NCI-H2171 treated with DMSO at 0.1 percent for 48 hours (cell line): ENCODE measurements at places on chromosomes 12 and 14.
A peak's percentile ranks its signal among the peaks of the same experiment; 100 is the strongest.

DNA sequence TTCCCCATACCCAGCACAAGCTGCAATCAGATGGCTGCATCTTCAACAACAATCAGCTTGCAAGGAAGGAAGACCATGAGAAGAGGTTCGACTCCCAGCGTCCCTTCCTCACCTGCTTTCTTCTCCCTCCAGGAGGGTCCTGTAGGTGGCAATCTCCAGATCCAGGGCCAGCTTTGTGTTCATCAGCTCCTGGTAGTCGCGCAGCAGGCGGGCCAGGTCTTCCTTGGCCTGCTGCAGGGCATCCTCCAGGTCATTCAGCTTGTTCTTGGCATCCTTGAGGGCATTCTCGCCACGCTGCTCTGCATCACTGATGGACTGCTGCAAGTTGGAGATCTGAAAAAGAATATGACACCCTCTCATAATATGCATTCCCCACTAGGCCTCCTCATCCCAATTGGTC is 4.0 kb downstream of the KRT1 start:
- no peak for DNase-seq

DNA sequence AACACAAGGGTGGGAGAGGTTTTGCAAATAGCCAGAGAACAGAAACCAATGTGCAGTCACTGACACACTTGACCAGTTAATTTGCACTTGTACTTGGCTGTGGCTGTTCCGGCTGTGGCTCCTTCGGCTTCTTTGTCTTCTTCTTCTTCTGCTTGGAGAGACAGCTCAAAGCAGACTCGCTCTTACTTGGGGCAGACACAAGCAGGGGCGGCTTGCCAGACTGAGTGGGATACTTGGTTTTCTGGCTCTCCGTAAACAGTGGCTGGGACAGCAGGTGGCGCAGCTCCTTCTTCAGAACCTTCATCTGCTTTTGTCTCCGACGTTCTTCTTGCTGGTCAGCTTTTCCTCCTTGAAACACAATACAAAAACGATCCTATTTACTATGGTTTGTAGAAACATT is 25.0 kb downstream of the OTUB2 start:
- no peak for DNase-seq

DNA sequence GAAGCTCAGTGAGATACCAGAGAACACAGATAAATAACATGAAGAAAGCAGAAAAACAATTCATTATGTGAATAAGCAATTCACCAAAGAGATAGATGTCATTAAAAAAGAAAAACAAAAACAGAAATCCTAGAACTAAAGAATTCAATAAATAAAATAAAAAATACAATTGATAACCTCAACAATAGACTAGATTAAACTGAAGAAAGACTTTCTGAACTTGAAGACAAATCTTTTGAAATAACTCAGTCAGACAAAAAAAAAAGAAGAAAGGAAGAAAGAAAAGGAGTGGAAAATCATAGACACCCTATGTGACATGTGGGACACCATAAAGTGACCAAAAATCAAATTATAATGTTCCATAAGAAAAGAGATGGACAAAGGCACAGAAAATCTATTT is 14.0 kb upstream of the SLC38A1 start:
- no peak for DNase-seq

DNA sequence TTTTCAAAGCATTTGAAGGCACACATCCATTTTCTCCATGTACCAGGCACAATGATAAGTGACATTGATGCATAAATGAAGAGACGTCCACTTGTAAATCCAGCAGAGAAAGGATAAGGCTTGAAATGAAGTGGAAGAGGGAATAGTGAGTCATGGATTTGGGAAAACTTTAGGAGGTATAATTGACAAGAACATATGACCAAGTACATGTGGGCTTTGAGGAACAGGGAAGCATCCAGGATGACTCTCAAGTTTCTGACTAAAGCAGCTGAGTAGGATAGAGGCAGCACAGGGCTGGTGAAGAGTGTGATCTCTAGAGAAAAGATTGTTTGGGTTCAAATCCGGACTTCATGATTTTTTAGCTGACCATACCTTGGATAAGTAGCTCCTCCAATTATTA is 43.6 kb upstream of the SYT1 start:
- no peak for DNase-seq

DNA sequence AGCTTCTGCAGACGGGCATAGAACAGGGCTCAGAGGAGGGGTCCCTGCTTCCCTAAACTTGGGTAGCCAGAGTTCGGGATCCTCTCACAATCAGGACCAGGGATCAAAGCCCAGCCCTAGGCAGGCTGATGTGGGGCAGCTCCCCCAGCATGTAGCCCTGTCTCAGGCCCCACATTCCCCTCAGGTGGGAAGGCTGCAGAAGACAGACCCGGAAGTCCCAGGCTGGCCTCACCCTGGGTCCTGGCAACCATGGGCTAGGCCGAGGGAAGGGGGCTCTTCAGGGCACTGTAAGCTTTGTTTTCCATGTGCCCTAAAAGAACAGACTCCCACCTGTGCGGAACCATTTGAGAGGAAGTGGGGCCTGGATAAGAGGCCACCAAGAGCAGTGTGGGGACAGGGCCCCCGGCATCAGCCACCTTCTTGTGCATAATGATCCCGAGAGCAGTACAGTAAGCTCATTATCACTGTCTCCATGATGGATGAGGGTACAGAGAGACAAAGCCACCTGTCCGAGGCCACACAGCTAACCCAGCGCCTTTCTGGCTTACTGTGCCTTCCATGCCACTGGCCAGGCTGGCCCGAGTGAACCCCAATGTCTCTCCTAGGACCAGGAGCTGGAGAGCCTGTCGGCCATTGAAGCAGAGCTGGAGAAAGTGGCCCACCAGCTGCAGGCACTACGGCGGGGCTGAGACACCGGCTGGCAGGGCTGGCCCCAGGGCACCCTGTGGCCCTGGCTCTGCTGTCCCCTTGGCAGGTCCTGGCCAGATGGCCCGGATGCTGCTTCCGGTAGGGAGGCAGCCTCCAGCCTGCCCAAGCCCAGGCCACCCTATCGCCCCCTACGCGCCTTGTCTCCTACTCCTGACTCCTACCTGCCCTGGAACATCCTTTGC is 11.5 kb downstream of the CHGA start:
- DNase-seq, result no peak

GRCh38 chr14:89165189-89166181 is 251.5 kb downstream of the FOXN3 start:
- DNase-seq, result no peak

- DNase-seq, result no peak
Observed at GRCh38 chr14:103074729-103075367, 9.2 kb upstream of the LBHD2 start.

GRCh38 chr14:50377550-50378085 is 19.1 kb downstream of the CDKL1 start:
- DNase-seq, result no peak

- DNase-seq, result peak; percentile 90
Observed at GRCh38 chr14:20681348-20682126, 2.8 kb upstream of the RNASE4 start.

- no peak for DNase-seq
Observed at GRCh38 chr14:40058901-40059897, 627.0 kb upstream of the FBXO33 start.

DNA sequence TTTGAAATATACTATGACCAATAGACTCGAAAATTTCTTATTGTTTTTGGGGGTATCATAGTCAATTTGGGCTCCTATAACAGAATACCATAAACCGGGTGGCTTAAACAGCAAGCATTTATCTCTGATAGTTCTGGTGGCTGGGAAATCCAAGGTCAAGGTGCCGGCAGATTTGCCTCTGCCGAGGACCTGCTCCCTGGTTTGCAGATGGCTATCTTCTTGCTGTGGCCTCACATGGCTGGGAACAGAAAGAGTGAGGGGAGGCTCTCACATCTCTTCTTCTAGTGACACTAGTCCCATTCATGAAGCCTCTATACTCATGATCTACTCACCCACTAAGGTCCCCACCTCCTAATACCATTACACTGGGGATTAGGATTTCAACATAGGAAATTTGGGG is 70.7 kb downstream of the BORCS5 start:
- DNase-seq, result no peak

DNA sequence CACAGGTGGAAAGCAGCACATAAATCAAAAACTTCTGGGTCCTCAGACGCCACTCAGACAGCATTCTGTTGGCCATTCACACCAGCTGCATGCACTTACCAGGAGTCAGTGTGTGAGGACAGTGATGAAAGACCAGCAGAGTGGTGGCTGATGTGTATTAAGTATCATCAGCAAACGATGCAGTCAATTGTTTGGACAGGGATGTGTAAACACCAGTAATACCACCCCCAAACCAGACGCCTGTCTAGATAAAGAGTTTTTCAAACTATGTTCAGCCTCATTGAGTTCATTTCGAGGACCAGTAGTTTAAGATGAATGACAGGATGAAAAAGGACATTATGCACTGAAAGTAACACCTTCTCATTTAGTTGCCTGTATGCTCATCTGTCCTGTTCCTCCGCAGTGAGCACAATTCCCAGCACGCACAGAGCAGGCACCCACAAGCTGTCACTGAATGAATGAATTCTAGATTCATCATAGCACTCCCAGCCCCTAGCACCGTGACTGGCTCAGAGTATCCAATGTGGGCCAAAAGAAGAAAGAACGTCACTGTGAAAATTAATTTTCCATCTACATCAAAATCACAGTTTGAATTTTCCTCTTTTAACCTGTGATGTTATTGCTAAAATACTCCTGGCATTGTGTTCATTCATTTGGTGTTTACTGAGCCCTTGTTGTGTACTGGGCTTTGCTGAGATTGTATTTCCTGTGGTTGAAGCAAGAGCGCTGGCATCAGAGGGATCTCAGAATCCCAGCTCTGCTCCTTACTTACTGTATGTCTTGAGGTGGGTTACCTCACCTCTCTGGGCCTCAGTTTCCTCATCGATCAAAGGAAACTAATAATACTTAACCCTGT is 124.8 kb upstream of the NOS1 start:
- no peak for DNase-seq

DNA sequence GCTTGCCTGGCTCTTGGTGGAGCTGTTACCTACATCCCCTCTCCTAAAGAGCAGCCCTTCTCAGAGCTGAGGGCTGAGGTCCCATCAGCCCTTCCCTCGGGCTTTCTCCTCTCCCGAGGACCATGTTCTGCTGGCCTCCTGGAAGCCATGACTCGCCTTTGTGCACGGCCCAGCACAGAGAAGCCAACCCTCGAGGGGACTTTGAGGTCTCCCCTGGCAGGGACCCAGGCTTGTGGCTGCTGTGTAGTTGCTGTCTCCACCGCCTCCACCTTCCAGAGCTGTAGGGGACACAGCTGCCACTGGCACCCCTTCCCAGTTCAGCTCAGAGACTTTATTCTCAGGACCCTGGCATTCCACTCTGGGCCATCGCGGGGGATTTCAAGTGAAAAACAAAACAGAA is 22.9 kb upstream of the CCND2 start:
- no peak for DNase-seq

DNA sequence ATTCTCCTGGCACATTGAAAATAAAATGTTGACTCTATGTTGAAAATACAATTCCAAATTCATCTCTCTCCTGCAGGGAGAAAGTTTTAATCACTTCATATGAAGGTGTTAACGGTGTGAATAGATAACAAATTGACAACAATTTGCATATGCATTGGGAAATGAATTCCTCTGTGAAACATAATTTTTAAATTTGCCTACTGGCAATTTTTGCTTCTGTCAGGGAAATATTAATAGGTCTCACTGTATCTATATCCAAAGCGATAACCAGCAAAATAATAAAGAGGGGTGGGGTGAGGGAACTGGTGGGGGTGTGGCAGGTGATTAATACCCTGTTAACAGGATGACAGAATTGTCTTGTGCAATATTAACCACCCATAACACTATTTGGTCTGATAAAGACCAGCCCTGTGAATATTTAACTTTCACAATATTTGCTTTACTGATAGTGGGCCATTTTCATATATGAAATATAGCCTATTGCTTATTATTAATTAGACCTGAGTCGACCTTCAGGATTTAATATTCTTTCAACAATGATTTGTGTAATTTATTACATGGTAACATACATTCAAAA is 239.0 kb upstream of the SSTR1 start:
- no peak for DNase-seq

DNA sequence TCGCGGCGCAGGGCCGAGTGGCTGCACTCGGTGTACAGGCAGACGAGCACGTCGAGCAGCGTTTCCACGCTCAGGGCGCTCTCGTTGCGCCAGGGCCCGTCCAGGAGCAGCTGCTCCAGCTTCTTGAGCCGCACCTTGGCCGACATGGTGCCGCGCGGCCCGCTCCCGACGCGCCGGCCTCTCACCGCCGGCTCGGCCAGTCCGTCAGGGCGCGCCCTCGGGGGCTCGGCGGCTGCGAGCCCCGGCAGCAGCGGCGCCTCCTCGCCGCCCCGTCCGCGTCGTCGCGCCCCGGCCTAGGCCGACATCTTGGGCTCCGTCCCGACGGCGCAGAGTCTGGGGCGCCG is 349 bp downstream of the CDC42BPB start:
- no peak for DNase-seq

DNA sequence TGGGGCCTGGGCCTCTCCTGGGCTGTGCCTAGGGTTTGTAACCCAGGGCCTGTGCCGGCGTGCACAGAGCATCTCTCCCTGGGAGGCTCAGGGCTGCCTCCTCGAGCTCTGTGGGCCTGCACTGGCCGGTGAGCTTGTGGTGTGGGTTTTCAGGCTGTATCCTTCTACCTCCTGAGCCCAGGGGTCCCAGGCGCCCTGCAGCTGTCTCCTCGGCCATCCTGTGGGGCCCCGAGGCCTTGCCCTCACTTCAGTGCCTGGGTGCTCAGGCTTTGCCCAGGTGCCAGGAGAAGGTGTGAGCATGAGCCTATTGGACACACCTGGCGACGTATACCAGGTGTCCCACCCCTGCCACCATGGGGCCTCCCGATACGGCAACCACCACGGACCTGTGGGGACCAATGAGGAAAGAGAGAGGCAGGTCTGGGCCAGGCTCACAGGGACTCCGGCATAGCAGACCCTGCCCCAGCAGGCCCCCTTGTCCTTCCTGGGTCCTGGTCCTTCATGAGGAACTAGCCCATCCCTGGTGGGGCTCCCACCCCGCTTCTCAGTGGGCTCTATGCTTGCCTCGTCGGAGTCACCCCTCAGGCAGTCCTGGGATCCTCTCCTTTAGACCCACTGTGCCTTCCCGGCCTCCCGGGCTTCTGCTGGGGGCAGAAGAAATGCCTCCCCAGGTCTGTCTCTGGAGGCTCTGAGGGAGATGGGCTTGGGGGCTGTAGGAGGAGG is 400.2 kb downstream of the TMEM121 start:
- no peak for DNase-seq

- no peak for DNase-seq
Observed at GRCh38 chr12:52144512-52145227, 47.1 kb downstream of the KRT80 start.

GRCh38 chr14:67573228-67574010 is 26.6 kb downstream of the PIGH start:
- DNase-seq, result no peak

DNA sequence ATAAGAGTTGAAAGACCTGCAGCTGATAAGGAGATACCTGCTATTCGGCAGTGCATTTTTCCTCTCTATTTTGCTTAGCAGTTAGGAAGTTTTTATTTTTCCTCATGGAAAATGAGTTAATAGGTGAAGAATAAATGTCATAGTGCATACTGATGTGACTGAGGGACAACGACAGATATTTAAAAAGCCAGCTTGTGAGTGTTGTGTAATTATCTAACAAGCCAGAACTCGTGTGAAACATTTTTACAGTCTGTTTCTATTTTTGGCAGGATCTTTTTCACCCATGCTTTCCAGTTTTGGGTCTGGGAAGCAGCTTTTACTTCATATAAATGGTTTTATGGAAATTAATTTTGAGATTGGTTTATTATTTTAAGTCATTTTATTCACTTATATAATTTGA is 2.9 kb downstream of the FBXO34 start:
- DNase-seq, result peak; percentile 39

- DNase-seq, result no peak
Observed at GRCh38 chr14:23579311-23579630, 681 bp upstream of the JPH4 start.

- DNase-seq, result no peak
Observed at GRCh38 chr12:96048393-96048969, 13.1 kb upstream of the LTA4H start.
